Uterus (tissue), 4 donors: ENCODE measurements at places on chromosomes 2 and 18.
A peak's percentile ranks its signal among the peaks of the same experiment; 100 is the strongest.

DNA sequence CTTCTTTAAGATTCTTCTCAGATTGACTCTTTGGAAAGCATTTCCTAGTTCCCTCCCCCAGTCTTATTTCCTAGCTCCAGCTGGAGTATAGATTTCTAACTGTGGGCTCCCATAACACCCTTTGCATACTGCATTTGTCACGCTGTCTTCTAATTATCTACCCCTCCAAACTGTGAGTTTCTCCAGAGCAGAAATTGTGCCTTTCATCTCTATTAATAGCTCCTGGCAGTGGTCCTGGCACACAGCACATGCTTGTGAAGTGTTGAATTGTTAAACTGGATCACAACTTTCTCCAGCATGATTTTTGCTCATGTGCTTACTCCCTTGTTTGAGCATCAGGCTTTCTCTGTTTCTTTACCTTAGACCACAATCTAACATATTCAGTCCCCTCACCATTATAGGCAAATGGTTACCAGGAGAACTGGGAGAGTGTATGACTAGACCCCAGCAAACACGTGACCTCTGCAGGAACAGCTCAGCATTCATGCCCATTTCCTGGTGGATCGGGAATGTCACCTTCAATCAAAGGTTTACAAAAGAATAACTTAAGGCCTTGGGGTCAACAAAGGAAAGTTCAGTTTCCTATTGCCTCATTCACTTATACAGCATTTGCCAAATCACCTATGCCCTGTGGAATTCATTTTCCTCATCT, 175.7 kb upstream of the TANK start:
- H3K36me3 ChIP-seq: no peaks in the 10 kb centered on the region
- no peaks in the 10 kb centered on the region for H3K4me1 ChIP-seq
- peak; percentile 50 for DNase-seq
- no peaks in the 10 kb centered on the region for H3K27me3 ChIP-seq
- peak overlapping the region; percentile 64 for H3K27ac ChIP-seq
- no peak overlapping the region for H3K4me3 ChIP-seq

GRCh38 chr18:41850781-41851180, 104.3 kb upstream of the PIK3C3 start:
- H3K4me3 ChIP-seq: no peak overlapping the region
- H3K4me1 ChIP-seq: no peaks in the 10 kb centered on the region
- H3K27me3 ChIP-seq: no peaks in the 10 kb centered on the region
- DNase-seq: no peak
- no peak overlapping the region for H3K27ac ChIP-seq

- no peaks in the 10 kb centered on the region for H3K36me3 ChIP-seq
- no peak overlapping the region for H3K4me3 ChIP-seq
- H3K27ac ChIP-seq: no peak overlapping the region
- no peak for DNase-seq
These were observed 80.5 kb upstream of the FRZB start for GRCh38 chr2:182946958-182947369.

DNA sequence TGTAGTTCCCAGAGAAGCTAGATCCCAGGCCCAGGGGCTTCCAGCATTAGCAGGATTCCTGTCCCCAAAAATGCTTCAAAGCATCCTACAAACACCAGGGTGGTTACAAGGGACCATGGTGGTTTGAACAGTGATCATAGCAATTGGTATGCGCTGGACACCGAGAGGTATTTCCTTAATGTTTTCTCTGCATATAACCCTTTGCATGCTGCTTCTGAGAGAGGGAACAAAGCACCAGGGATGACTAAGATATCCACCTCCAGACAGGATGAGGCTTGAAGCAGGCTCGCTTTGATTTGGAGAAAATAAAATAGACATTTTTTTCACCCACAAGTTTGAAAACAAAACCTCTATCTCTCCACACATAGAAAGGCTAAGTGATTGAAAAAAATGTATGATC, 50.5 kb upstream of the TSPYL6 start:
- H3K4me3 ChIP-seq: no peak overlapping the region
- no peaks in the 10 kb centered on the region for H3K36me3 ChIP-seq
- no peaks in the 10 kb centered on the region for H3K27me3 ChIP-seq
- H3K27ac ChIP-seq: no peak overlapping the region
- DNase-seq: no peak

GRCh38 chr2:88350331-88351248, 101.9 kb downstream of the FOXI3 start:
- H3K4me1 ChIP-seq: no peaks in the 10 kb centered on the region
- H3K4me3 ChIP-seq: no peak overlapping the region
- H3K27ac ChIP-seq: no peak overlapping the region
- no peaks in the 10 kb centered on the region for H3K36me3 ChIP-seq
- H3K27me3 ChIP-seq: no peaks in the 10 kb centered on the region
- DNase-seq: no peak

DNA sequence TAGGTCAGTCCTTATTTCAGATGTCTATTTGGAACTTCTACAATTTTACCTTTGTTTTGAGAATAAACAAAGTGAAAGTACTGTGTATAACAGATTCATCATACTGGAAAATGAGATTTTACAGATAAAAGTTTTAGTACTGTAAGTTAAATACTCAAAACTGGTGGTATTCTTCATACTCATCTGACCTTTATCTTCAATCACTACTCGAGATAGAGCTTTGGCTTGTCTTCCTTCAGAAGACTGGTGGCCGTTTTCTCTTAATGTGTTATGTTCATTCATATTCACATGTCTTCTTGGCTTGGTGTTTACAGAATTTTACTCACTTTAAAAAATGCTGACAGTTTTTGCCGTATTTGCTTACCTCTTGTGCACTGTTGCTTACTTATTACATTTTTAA, 2.1 kb downstream of the SPOPL start:
- H3K4me3 ChIP-seq: peak overlapping the region; percentile 81
- H3K4me1 ChIP-seq: no peaks in the 10 kb centered on the region
- no peaks in the 10 kb centered on the region for H3K27me3 ChIP-seq
- no peak for DNase-seq
- peak overlapping the region; percentile 88 for H3K27ac ChIP-seq

GRCh38 chr2:236638707-236639106, 69.1 kb downstream of the ACKR3 start:
- H3K27ac ChIP-seq: no peak overlapping the region
- H3K36me3 ChIP-seq: no peaks in the 10 kb centered on the region
- no peaks in the 10 kb centered on the region for H3K4me1 ChIP-seq

GRCh38 chr2:120516679-120517314, 170.9 kb downstream of the INHBB start:
- H3K36me3 ChIP-seq: no peaks in the 10 kb centered on the region
- no peak for DNase-seq
- no peak overlapping the region for H3K4me3 ChIP-seq
- no peaks in the 10 kb centered on the region for H3K27me3 ChIP-seq
- H3K4me1 ChIP-seq: no peaks in the 10 kb centered on the region

DNA sequence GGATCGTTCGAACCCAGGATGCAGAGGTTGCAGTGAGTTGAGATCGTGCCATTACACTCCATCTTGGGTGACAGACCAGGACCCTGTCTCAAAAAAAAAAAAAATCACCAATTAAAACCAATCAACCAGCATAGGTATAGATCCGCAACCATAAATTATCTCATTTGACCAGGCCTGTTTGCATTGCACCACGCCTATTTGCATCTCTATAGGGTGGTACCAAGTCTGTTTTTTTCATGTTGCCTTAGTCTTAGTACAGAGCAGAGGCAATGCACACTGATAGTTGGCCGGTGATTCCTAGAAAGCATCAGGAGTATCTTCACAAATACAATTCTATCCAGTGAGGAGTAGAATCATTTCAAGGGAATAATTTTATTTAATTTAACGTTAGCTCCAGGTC, 9.3 kb upstream of the NPC1 start:
- no peaks in the 10 kb centered on the region for H3K36me3 ChIP-seq
- no peaks in the 10 kb centered on the region for H3K4me1 ChIP-seq
- no peak overlapping the region for H3K27ac ChIP-seq
- no peak overlapping the region for H3K4me3 ChIP-seq

- H3K27me3 ChIP-seq: no peaks in the 10 kb centered on the region
- H3K4me3 ChIP-seq: no peak overlapping the region
- H3K4me1 ChIP-seq: no peaks in the 10 kb centered on the region
- H3K27ac ChIP-seq: no peak overlapping the region
- no peaks in the 10 kb centered on the region for H3K36me3 ChIP-seq
These were observed 93.8 kb upstream of the ODC1 start for GRCh38 chr2:10541775-10542432.

DNA sequence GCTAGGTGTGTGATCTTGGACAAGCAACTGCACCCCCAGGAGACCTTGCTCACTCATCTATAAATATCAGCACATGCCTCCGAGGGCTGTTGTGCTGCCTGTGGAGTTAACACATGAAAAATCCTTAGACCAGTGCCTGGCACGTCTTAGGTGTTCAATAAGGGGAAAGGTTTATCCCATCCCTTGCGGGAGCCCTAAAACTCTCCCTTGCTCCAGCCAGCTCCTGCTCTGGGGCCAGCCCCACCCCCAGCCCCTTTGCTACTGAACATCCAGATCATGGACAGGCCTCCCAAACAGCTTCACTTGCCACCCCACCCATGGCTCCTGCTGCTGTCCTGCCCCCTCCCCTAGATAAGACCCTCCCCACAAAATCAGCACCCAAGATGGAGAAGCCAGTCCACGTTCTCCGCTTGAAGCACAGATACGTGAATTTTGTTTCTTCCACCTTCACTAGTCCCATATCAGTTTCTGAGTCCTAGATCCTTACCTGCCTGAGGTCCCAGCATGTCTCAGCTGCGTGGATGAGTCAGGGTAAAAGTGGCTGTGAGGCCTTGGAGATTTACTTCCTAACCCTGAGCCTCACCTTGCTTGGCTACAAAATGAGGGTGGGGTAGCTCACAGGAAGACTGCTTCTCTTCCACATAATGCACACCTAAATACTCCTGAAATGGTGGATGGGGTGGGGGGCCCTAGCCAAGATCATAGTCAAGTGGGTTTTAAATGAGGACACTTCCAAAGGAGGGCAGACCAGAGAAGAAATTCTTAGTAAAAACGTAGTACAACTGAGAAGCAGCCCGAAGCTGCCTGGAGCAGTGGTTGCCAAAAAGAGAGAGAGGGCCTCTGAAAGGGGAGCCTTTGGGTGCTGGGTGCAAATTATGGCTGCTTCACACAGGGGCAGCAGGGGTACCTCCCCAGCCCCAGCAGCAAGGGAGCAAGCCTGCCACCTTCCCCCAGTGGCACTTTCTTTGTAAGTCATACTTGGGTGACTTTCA, 40.4 kb downstream of the C1QL2 start:
- no peak overlapping the region for H3K4me3 ChIP-seq
- DNase-seq: no peak
- H3K27ac ChIP-seq: no peak overlapping the region
- no peaks in the 10 kb centered on the region for H3K4me1 ChIP-seq
- H3K27me3 ChIP-seq: no peaks in the 10 kb centered on the region
- H3K36me3 ChIP-seq: no peaks in the 10 kb centered on the region

- H3K27me3 ChIP-seq: no peaks in the 10 kb centered on the region
- no peak overlapping the region for H3K4me3 ChIP-seq
These were observed 39.6 kb downstream of the DOCK10 start for GRCh38 chr2:225002656-225003045.

GRCh38 chr18:21262979-21263378, 20.9 kb downstream of the GREB1L start:
- DNase-seq: no peak
- no peaks in the 10 kb centered on the region for H3K27me3 ChIP-seq
- H3K4me3 ChIP-seq: no peak overlapping the region
- no peaks in the 10 kb centered on the region for H3K36me3 ChIP-seq

- H3K36me3 ChIP-seq: no peaks in the 10 kb centered on the region
- H3K4me1 ChIP-seq: no peaks in the 10 kb centered on the region
- H3K27ac ChIP-seq: no peak overlapping the region
- no peak for DNase-seq
These were observed 58.9 kb downstream of the CXCR4 start for GRCh38 chr2:136059036-136059472.

- H3K36me3 ChIP-seq: no peaks in the 10 kb centered on the region
- H3K4me3 ChIP-seq: no peak overlapping the region
- DNase-seq: no peak
- H3K27ac ChIP-seq: peak overlapping the region; percentile 35
These were observed 159.5 kb downstream of the TNS1 start for GRCh38 chr2:217843324-217843723.

DNA sequence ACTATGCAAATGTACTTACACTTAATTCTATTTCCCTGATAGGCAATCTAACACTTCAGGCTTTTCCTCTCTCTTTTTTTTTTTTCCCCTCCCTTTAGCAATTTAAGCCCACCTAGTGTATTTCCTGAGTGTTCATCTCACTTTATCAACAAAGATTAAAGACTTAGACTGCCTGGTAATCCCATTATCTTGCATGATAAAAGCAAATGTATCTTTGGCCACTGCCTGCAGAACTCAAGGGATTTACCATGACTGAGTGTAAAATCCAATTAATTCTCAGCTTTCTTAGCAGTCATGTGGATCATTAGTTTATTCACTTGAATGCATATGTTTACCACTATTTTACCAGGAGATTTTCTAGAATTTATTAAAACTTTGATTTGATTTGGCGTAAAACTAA, 1102.2 kb upstream of the GYPC start:
- no peaks in the 10 kb centered on the region for H3K4me1 ChIP-seq
- no peak overlapping the region for H3K4me3 ChIP-seq
- no peak for DNase-seq
- no peak overlapping the region for H3K27ac ChIP-seq
- no peaks in the 10 kb centered on the region for H3K27me3 ChIP-seq
- H3K36me3 ChIP-seq: no peaks in the 10 kb centered on the region

DNA sequence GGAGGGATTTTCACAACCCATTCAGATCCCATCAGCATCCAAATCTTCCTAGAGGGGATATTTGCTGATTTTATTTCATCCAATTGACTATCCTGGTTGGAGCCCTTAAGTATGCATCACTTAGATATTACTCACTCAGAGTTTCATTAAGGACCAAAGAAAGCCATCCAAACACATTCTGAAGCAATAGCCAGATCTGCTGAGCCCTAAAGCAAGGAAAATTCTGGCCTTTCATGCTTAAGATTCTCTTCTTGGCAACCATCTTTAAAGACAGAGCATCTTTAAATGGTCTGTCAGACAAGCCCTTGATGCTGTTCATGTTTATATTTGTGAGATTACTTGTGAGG, 40.9 kb upstream of the C1D start:
- no peaks in the 10 kb centered on the region for H3K27me3 ChIP-seq
- no peak overlapping the region for H3K4me3 ChIP-seq
- DNase-seq: no peak
- no peak overlapping the region for H3K27ac ChIP-seq
- no peaks in the 10 kb centered on the region for H3K4me1 ChIP-seq

DNA sequence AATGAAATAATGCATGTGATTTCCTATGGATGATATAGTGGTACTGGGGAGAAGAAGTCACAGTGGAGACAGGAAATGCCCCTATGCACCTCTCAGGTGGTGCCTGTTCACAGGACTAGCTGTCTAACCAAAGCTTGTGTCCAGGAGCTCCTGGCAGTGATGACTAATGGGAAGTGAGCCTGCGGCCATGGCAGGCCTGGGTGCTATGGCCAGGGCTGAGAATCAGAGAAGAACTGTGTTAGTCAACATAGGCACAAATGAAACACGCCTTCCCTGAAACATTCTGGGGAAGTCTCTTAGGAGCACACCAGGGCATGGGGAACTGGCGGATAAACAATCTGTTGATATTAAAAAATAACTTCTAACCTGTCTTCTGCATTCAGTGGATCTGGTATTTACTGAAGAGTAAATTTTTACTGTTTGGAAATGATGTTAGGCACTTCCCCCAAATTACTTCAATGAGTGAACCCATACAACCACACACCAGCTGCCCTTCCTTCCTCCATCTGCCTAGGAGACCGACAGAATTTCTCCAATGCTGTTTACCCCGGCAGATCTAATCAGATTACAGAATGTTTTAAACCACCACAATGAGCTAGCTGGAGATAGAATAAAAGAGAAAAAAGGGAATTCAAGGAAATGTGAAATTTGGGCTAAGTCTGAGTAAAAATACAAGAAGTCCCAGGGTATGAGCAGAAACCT, 67.4 kb downstream of the MEP1B start:
- no peaks in the 10 kb centered on the region for H3K36me3 ChIP-seq
- H3K27ac ChIP-seq: no peak overlapping the region
- H3K27me3 ChIP-seq: no peaks in the 10 kb centered on the region
- no peak overlapping the region for H3K4me3 ChIP-seq
